Adrenal gland (tissue), 19 donors: ENCODE measurements at places on chromosomes 12 and 14.

GRCh38 chr14:45651890-45652289, 398.9 kb upstream of the MIS18BP1 start:
- DNase-seq, result no peak

GRCh38 chr12:120981407-120981941, 3.1 kb downstream of the HNF1A start:
- DNase-seq, result no peak

GRCh38 chr12:85836197-85837090, at the start of gene RASSF9:
Gene RASSF9, minus strand, starts transcription at chr12:85836409. Its CDS starts 208 bp downstream, at chr12:85836201.
- no peak for DNase-seq

- no peak for DNase-seq
Observed at GRCh38 chr12:119375075-119375882, 40.8 kb downstream of the CCDC60 start.

DNA sequence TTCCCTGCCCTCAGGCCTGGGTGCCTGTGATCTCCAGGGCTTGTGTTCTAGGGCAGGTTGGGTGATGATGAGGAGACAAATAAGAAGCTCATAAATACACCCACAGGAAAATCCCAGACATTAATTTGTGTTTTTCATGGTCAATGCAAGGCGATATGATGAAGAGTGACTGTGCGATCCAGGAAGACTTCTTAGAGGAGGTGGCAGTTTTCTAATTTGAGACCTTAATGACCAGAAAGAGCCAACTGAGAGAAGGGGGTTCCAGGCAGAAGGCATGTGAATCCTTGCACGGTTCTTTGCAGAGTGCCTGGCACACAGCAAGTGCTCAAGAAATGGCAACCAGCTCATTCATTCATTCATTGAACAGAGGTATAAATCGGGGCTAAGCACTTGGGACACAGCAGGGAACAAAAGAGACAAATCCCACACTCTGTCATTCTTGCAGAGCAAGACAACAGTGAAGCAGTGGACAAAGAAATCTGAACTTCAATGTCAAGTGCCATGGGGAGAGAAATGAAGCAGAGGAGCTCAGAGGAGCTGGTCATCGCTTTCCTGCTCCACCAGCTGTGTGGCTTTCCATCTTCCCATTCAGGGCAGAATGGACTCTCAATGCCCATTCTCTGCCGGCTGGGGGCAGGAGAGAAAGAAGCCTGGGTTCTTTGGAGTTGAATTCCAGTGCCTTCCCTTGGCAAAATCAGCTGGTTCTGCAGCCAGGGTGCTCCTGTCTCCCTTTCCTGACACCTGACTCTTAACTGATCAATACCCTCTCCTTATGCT, 128.3 kb downstream of the AACS start:
- DNase-seq, result no peak

DNA sequence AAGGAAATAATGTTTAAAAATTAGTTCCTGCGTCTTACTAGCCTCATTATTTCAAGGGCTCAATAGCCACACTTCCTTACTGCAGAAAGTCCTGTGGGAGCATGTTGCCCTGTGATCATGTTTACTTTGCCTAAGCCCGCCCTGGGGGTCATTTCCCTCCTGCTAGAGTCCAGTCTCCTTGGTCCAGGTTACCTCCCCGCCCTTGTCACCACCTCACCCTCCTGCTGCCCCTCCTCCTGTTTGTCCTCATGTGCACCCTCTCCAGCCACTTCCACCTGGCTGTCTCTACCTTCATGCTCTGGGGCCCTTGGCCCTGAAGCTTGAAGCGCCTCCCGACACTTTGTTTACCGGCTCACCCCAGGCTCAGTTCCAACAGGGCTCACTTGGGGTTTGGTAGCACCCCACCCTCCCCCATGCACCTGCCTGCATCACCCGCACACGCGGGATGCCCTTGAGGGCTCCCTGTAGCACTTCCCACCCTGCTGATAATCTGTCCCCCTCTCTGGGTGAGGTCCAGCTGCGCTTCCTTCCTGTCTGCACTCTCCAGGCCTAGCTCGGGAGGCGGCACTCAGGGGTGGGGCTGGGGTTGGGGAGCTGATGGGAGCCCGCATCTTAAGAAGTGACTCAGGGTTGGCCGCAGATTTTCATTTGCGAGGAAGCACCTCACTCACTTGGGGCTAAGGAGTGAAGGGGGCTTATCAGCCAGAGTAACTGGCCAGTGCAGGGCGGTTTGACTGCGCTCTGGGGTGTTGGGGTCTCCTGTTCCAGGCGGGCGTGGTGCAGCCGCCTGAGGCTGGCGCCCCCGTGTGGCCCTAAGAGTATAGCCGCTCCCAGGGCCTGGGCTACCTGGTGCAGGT, 40.1 kb downstream of the SMIM41 start:
- DNase-seq, result no peak

GRCh38 chr14:67999290-67999689, 179.7 kb downstream of the RAD51B start:
- DNase-seq, result no peak

GRCh38 chr14:69685218-69685616, 73.8 kb downstream of the SUSD6 start:
- no peak for DNase-seq

- DNase-seq, result peak; percentile 41
Observed at GRCh38 chr14:69107407-69108003, 45.4 kb downstream of the DCAF5 start.

DNA sequence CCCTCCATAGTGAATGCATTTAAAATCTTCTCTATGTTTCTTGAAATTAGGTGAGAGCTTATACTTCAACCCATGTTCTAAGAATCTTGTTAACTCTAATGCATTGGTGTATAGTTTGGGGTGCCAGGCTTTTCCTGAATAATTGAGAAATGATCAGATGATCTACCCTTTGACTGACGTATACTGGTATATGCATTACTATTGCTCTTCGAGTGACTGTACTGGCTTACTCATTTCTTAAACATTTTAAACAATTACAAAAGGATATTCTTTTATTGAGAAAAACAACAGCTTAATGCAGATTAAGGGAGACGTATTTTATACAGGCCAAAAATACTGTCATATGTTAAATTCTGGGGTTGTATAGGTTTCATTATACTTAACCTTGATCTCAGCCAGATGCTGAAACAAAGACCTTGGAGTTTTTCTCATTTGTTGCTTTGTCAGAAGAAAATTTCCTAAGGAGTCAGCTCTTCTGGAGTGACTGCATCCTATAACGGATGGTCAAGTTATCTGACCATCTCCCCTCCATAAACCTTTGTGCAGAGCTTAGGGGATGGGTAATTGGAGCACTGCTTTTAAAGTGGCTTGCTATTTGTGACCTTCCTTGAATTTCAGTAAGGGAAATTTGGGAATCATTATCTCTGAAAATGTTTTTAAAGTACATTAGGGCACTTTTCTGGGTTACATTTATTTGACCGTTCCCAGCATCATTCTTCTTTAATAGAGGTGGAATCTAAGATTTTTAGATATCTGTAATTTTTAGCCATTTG, 507.6 kb downstream of the PCNX1 start:
- DNase-seq, result no peak

DNA sequence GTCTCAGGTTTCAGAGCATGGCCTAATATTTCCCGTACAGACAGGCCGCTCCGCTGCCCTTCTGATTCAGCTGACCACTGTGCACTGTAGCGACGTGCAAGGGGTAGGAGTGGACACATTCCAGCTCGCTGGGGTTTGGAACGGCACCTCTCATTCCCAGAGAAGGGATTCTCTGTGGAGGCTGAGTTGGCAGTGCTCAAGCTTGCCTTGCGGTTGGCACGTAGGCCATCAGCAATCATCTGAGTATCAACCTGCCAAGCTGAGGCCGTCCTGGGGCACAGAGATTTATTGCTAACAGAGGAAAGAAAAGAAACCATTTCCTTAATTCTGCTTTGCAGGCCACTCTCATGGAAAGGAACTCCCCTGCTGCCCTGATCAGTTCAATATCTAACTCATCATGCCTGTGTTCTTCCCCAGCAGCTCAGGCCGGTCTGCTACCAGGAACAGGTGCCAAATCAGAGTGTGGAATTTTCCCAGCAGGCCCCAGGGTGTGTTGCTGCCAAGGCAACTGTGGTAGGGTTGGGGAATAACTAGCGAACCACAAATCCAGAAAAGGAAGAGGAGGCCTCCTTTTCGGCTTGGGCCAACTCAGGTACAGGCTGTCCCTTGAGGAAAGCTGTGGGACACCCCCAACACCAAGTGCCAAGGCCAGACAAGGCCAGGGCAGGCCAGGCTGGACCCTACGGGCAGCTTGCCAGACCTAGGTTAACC, 92.5 kb downstream of the SSPN start:
- DNase-seq, result peak; percentile 77

DNA sequence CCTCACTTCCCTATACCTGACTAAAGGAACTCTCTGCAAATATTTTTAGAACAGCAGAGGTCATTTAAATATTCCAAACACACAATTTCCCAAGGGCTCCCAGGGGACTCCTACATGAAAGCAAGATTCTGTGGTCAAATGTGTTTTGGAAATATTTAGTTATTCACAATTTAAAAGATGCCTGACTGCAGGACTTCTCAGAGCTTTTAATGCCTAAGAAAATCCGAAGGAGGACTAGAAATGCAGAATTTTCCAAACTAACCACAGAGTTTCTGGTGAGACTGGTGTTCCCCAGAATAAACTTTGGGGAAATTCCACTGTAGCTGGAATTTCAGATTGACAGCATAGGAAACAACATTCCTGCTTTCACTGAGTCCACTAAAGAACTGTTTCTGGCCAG, 84.8 kb upstream of the MAP1LC3B2 start:
- no peak for DNase-seq

DNA sequence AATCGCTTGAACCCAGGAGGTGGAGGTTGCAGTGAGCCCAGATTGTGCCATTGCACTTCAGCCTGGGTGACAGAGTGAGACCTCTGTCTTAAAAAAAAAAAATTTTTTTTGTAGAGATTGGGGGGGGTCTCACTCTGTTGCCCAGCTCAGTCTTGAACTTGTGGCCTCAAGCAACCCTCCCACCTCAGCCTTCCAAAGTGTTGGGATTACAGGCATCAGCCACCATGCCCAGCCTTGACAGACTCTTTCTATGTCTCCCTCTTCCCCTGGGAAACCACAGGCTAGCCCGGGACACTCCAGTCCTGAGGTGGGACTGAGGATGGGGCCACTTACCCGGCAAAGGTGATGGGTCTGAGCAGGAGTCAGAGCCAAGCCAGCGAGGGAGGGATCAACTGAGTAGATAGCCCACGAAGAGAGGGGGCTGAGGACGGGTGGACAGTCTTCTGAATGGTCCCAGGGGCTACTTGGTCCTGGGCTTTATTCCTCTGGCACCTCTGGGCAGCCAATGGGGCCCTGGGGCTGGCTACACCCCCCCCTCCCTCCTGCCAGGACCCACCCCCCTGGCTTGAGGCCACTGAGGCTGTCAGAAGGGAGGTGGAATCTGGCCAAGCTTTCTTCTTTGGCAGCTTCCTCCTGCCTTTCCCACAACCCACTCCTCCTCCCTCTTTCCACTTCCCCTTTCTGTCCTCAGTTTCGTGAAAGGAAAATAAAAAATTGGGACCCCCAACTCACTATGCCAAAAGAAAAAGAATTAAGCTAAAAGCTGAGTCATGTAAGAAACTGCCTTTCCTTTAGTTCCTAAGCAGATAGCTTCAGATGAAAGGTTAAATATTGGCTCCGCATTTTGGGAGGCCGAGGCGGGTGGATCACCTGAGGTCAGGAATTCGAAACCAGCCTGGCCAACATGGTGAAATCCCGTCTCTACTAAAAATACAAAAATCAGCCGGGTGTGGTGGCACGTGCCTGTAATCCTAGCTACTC, at the start of gene SDS:
Gene SDS, minus strand, starts transcription at position 453 of the 981 bp plus-strand sequence. CDS start 4,179 bp downstream, outside the sequence.
- peak; percentile 90 for DNase-seq

DNA sequence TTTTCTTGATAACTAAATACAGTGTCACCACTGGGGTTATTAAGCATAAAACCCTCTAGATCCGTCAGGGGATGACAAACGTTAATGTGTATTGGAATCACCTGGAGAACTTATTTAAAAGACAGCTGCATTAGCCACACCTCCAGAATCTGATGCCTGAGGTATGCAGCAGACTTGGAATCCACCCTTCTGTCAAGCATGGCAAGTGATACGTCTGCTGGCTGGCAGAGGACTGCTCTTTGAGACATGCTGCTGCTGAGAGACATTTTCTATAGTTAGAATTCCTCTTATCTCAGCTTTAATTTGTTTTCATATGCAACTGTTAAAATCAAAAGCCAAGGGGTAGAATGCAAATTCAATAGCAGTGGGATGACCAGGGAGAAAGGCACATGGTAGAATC, 496.3 kb downstream of the NELL2 start:
- DNase-seq, result no peak

- no peak for DNase-seq
Observed at GRCh38 chr12:49819786-49820185, 8.4 kb downstream of the NCKAP5L start.

DNA sequence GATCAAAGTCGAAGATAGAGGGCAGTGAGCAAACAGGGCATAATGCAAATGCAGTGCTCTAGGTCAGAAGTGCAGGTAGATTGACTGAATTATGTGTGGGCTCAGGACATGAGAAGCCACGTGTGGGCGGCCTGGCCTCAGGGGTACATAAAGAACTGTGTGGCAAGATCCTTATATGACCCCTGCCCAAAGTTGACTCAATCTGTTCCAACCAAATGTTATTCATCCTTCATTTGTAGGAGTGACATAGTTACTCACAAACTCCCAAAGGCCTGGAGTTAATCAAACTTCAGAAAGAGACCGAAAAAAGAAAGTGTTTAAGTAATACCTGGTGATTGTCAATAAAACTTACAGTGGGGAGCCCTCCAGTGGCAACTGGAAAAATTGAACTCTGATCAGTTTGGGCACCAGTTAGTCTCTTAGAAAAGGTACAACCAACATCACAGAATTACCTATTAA, 150.4 kb upstream of the FAR2 start:
- peak; percentile 16 for DNase-seq

DNA sequence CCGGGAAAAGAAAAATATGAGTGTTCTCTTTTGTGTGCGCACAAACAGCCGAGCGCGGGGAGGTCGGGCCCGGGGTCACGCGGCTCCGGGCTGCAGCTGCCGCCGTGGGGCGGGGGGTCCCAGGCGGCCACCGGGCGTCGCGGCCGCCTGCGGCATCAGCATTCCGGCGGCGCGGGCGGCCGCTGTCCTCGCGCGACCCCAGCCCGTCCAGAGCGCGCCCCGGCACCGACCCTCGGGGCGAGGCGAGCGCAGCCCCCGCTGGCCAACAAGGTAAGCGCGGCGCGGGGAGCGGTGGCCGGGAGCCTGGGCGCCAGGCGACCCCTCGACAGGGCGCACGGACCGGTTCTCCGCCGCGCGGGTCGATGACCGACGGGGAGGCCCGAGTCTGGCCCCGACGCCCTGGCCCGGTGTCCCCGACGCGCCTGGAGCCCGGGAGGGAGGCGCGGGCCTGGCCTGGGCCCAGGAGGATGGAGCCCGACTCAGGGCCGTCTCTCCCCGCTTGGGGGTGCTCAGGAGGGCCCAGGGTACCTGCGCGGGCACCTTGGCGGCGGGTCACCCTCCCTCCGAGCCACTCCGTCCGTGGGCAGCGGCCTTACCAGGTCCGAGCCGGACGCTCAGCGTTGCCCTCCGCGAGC, 103.9 kb upstream of the DIO3 start:
- DNase-seq, result no peak

DNA sequence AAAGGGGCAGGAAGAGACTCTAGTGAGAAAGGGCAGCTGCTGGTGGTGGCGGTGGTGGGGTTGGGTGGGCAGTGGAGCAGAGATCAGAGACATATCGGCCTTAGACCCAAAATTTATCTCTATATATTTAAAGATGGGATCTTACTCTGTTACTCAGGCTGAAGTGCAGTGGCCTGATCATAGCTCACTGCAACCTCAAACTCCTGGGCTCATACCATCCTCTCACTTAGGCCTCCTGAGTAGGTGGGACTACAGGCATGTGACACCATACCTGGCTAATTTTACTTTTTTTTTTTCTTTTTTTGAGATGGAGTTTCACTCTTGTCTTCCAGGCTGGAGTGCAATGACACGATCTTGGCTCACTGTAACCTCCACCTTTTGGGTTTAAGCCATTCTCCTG, 18.6 kb upstream of the ITGA5 start:
- DNase-seq, result no peak
